ENCODE measurements at places on chromosomes 6 and 20.

DNA sequence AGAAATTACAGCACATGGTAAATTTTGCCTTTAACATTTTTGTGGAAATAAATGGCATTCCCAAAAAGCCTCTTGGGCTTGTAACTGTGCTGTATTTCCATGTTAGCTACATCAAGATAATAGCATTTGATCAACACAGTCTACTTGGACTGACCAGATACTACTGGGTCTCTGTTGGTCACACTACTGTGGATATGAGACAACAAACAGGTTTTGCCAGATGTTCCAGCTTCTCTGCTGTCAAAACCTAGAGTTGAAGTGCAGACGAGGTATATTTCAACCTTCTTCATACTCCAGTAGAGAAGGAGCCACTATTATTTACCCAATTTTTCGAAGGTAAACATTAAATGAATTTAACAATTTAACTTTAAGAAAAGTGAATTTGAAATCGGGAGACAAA lies 284.7 kb upstream of the CITED2 start:
- DNase-seq: no peak

DNA sequence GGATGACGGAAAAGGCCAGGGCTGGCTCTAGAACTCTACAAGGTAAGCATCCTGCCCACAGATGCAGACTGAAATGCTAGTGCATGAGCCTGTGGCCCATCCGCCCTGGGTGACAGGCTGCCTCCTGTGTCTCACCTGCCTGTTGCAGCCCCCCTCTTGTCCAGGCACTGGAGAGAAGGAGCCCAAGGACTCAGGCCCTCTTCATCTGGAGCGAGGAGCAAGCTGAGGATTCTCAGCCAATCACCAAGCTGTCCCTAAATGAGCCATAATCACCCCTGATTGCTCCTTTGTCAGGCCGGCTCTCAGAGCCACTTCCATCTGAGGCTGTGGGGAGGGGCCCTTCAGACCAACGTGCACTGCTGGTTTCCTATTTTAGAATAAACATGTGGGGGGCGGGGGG lies 10.0 kb upstream of the SLC32A1 start:
- DNase-seq: no peak

DNA sequence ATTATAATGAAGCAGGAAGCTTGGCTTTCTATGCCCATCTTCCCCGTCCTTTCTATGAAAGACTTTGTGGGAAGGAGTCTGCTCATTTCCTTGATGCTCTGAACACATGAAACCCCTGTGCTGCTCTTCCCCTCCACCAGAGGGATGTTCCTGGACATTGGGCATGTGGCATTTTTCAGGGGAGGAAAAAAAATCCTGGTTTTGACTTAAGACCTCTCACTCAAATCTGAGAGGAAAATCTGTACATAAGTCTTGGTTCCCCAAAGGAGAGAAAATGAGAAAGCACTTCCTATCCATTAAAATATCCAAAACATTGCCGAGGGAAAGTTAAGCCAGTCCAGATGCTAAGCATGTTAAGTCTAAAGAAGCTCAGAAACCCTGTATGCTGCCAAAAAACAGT lies 393.0 kb downstream of the PAX1 start:
- no peak for DNase-seq

DNA sequence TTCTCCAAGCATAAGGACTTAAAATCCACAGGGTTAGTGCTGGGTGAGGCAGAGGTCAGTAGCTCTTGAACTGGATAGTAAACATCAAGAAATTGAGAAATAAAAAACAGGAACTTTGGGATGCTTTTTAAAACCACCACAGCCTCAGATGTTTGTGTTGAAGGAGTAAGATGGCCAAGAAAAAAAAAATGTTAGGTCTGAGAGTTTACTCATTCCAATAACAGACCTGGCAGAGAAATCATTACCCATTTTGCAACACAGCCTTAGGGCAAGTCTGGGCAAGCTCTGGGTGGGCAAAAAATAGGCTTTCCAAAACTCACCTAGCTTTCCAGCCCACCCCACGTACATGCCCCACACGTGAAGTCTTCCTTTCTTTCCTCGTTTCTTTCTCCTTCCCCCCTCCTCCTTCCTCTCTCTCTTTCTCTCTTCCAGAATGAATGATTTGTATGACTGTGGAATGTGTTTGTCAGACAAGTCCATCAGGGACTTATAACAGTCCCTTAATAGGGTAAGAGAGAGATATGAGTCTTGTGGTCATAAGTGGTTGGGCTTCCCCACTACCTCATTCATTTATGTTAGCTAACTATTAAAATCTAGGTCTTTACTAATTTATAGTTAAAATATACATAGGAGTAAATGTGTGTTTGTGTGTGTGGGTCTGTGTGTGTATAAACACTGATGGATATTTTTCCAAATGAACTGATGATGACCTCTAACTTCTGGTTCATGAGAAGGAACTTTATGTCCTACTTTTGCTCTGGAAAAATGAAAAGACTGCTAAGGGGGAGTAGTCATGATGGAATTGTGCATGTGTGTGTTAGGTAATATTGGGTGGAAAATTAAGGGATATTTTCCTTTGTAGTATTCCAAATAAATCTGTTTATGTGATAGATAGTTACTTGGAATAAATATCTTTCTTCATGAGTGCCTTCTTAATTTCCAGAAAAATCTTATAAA lies 18.0 kb upstream of the DSE start:
- DNase-seq: no peak

- no peak for DNase-seq
Observed at GRCh38 chr6:88263591-88263990, 97.4 kb upstream of the CNR1 start.

GRCh38 chr6:149147938-149148718 lies 169.4 kb upstream of the TAB2 start:
- no peak for DNase-seq

DNA sequence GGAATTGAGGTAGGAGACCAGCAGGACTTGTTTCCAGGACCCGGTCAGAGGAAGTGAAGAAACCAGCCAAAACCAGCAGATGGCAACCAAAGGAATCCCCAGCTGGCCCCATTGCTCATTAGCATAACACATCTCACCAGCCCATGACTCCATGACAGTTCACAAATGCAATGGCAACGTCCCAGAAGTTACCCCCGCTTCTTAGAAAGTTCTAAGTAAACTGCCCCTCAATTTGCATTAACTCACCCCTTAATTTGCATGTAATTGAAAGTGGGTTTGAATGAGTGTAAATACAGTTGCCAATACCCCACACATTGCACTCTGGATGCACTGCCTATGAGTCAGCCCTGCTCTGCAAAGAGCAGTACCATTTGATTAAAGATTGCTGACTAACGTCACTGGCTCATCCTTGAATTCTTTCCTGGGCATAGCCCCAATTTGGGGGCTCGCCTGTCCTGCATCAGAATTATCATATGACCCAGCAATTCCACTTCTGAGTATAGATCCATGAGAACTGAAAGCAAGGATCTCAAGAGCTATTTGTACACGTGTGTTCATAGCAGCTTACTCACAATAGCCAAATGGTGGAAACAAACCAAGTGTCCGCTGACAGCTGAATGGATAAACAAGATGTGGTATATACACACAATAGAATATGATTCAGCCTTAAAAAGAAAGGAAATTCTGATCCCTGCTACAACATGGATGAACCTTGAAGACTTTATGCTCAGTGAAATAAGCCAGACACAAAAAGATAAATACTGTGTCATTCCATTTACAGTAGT lies 36.4 kb downstream of the MYLK4 start:
- DNase-seq: no peak

GRCh38 chr20:19688031-19688806 lies 69.8 kb upstream of the RIN2 start:
- DNase-seq: peak; percentile 45

DNA sequence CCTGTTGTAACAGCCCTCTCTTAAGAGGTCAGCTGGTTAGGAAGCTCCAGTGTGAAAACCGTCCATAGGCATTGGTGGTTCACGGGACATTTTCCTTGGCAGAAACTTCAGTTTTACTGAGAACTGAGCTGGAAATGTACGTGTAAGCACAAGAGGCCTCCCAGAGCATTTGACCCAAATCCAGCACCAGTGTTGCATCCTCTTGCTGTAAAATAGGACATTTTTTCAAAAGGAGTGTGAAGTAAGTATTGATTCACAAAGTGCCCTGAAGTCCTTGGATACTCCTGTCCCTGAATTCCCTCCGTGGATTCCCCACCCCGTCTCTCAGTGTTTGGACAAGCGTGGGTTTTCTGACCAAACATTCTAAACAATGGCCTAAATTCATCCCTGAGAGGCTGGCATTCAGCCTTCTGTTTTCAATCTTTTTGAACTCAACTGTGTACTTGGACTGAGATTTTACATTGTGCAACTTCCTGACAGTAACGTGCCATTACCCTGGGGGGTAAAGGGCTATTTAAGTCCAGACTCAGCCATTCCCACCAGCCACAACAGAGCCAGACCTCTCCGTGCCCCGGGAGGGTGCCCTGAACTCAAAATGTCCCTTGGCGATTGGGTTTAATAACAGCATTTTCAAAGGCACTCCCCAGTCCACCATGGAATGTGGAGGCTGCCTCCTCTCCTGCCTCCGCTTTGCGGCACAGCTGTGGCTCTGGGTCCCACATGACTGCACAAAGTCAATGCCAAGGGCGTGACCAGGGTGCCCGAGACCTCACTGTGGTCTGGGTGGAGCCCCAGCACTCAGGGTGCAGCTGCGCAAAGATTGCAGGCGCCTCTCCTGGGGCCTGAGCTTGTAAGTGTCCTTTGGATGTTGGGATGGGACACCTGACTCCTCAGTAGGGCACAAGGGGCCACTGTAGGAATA lies 92.7 kb upstream of the AFDN start:
- no peak for DNase-seq

DNA sequence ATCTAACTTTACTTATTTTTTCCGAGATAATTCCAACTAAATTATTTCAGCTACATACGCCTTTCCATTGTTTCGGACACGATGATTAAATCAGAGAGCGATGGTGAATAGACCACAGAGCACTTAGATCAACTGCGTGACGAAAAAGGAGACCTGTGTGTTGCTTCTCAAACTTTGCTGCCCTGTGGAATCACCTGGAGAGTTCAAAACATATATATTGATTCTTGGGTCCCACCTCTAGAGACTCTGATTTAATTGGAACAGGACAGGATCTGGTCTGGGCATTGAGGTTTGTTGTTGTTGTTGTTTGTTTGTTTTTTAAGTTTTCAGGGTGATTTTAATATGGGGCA lies 401 bp upstream of the TNFRSF21 start:
- no peak for DNase-seq
